AML-193 (cell line): ENCODE measurements at places on chromosomes 6 and 20.

GRCh38 chr6:167341038-167341583 is 16.2 kb downstream of the TTLL2 start:
- no peak for DNase-seq

DNA sequence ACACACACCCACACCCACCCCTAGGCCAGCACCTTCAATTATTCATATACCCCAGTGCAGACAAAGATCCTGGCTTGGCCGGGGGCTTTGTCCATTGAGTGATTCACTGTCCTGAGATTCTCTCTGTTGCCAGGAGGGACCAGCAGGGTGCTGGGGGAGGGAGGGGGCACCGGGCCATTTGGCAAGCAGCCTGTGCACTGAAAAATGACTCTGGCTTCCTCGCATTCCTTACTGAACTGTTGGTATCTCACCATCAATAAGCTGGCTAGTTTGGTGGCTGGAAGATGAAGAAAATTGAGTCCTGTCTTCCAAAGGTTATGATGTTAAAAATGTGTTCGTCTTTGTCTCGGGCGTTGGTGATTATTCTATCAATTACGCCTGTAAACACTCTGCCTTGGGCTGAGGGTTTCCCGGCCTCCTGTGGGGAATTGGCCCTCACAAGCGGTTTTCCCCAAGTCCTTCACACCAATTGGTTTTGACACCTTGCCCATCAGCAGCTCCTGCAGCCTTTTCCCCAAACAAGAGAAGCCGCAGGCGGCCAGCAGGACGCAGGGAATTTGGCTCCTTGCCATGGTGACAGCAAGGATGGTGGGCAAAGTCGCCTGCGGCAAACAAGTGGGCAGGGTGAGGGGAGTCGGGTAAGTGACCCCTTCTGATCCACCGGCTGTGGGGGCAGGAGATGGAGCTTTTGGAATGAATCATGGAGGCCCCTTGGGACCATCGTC is 4.9 kb downstream of the VSTM2L start:
- DNase-seq = no peak

- DNase-seq = no peak
These were observed 22.5 kb upstream of the IRAK1BP1 start for GRCh38 chr6:78844899-78845298.

DNA sequence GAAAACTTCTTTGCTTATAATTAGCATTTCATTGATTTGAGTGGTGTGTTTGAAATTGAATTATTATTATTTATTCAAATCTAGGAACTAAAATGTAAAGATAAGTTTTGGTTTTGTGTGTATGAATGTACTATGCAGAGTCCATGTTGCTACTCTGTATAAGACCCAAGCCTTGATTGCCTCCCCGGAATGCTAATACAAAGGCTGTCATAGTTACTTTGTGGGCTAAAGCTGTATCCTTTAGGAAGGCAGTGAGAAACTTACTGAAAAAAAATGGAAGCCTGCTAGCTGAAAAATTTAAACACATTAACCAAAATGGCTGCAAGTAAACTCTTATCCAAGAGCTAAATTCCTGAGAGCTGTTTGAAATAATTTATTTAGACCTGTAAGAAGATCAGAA is 213.3 kb downstream of the ZFAND3 start:
- no peak for DNase-seq

- no peak for DNase-seq
These were observed 97.9 kb downstream of the ARID1B start for GRCh38 chr6:156875062-156875461.

DNA sequence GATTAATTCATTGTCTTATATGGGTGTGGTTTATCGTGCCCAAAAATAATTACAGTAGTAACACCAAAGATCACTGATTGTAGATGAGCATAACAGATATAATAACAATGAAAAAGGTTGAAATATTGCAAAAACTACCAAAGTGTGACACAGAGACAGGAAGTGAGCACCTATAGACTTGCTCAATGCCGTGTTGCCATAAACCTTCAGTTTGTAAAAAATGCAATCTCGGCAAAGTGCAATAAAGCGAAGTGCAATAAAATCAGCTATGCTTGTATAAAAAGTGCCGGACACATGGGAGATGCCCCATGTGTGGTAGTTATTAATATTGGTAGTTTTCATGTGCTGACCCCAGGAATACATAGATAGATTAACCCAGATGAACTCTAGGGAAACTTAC is 192.6 kb downstream of the NRN1 start:
- DNase-seq = no peak

DNA sequence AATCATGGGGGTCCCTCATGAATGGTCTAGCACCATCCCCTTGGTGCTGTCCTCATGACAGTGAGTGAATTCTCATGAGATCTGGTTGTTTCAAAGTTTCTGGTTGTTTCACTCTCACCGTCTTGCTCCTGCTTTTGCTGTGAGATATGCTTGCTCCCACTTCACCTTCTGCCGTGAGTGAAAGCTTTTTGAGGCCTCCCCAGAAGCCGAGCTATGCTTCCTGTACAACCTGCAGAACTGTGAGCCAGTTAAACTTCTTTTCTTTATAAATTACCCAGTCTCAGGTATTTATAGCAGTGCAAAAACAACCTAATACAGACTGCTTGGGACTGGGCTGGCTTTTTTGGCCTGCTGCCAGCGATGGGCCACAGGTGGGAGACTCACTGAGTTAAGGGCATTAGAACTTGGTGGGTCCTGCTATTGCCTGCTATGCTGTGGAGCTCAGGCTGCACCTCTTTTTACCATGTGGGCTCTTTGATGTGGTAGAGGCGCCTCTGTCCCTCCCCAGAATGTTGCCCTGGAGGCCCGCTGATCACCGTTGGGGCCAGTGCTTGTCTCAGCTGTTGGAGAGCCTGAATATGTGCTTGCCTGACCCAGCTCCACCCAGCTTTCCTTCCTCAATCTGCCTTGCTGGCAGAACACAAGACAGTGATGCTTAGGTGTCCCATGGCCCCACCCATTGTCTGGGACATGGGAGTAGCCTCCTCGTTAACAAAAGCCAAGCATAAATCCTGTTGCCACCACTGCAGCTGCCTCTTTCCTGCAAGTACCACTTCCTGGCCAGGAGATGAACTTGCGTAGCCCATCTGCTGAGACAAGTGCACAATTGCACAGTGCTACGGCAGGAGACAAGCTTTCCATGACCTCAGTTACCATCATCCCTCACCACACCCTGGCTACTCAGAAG is 47.1 kb downstream of the IGF2R start:
- no peak for DNase-seq

DNA sequence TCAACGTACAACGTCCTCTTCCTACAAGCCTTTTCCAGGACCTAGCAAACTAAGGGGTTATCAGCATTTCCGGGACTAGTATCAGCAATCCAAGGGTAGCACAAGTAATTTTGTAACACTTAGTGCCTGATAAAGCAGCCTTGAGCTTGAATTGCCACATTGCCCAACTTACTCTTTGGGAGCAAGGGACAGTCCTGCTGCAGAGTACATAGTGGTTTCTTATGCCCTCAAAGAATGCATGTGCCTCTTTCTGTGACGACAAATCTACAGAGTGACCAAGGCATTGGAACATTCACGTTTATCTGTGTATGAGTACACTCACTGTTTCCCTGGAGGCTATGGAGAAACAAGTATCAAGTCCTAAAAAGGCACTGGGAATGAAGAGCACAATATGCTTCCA is 3.2 kb upstream of the ID4 start:
- no peak for DNase-seq

GRCh38 chr6:129694036-129694435 is 15.9 kb downstream of the ARHGAP18 start:
- no peak for DNase-seq

- DNase-seq = peak; percentile 25
These were observed 10.1 kb upstream of the NXT1 start for GRCh38 chr20:23340524-23340923.

- peak; percentile 25 for DNase-seq
These were observed 435.7 kb upstream of the FKBP1C start for GRCh38 chr6:62775427-62776022.

DNA sequence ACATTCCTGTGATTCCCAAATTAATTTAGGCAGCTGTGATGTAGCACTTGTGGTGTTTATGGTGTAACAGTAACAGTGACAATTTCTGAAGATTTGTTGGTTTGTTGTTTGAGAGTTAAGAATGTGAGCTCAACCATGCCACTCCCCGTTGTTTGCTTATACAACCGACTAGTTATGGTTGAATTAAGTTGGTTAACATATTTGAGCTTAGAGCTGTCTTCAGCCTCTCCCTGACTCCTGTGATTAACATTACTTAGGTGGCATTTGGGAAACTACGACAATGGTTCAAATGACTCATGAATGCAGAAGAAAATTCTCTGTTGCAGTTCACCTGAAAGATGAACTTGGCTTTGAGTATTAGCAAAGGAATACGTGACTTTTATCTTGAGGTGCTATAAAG is 35.9 kb upstream of the PRL start:
- no peak for DNase-seq

GRCh38 chr6:100255701-100256100 is 209.0 kb downstream of the SIM1 start:
- DNase-seq = no peak

GRCh38 chr6:3324262-3324942 is 65.7 kb downstream of the PSMG4 start:
- DNase-seq = no peak

GRCh38 chr20:33352258-33353012 is 48.9 kb downstream of the CDK5RAP1 start:
- DNase-seq = no peak

DNA sequence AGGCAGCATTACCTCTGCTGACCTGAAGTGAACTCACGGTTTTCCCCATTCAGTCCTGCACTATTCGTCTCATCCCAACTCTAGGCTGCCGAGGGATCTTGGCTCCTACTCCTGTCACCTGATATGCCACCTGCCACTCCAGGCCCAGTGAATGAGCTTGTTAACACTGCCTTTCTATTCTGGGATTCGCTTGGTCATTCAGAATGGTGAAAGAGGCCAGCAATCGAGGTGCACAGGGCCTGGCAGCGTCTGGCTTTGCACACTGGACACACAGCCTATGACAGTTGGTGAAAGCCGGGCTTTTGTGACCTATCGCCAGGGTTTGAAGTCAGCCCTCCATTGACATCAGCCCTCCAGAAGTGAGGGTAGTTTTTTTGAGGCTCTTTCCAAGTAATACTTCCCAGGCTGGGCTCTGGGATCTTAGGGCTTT is 59.3 kb upstream of the MYL9 start:
- DNase-seq = no peak

- DNase-seq = no peak
These were observed 8.1 kb upstream of the AARS2 start for GRCh38 chr6:44321210-44321609.

- DNase-seq = no peak
These were observed 214.5 kb downstream of the TBX18 start for GRCh38 chr6:84549917-84550316.

- no peak for DNase-seq
These were observed 2.3 kb downstream of the SLPI start for GRCh38 chr20:45251884-45252560.

DNA sequence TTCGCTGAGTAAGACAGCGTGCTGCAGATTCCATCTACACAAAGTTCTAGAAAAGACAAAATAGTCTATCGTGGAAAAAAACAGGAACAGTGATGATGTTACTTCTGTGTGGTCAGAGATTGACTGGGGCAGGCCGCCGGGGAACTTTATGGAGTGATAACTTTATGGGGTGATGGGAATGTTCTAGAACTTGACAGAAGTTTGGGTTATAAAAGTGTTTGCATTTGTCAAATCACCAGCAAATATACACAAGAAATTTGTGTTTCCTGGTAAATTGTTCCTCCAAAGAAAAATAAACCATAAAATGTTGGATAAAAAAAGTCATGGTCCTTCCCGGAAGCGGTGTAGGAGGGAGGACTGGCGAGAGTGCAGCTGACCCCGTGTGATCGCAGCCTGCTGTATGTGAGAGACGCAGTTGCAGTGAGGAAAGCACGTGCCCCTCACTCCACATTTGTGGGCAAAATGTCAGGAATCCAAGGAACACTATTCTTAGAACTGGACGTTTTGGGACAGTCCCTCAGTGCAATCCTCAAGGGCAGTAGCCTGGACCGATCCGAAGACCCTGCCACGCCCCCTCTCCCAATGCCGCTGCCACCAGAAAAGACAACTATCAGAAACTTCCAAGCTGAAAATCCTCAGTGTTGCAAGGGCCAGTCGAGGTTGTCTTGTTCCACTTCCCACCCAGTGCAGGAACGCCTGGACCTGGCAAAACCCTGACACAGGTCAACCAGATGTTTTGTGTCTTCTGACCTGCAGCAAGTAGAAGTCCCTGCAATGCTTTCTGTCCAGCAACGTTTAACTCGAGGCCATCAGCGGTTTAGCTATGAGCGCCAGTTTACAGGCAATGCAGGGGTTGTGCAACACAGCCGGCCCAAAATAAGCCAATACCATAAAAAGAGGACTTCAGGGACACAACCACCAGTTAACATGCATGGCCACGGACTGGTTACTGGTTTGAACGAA is 80.5 kb upstream of the QKI start:
- DNase-seq = no peak

GRCh38 chr6:24796616-24797290 is 2.0 kb downstream of the ARMH2 start:
- no peak for DNase-seq

GRCh38 chr20:210809-211502 is 16.1 kb upstream of the DEFB129 start:
- DNase-seq = no peak

GRCh38 chr20:46206025-46206424 is 87.9 kb downstream of the CD40 start:
- peak; percentile 88 for DNase-seq

GRCh38 chr6:39140556-39141167 is 25.7 kb upstream of the SAYSD1 start:
- DNase-seq = no peak

DNA sequence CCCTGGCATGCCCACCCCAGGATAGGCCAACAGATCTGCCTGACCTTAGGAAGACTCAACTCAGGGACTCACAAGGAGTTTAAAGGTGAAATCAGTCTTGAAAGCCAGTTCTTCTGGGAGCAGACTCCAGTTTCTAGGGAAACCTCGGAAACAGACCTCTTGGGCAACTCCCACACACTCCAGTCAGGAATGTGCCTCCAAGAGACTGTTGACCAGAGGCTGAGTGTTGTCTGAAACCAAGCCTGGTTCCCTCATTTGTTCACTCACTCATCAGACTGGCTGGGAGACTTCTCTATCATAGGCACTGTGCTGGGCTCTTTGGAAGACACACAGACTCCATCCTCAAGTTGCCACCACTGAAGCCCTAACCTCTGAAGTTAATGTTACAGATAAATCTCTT is 1.8 kb downstream of the TREM1 start:
- no peak for DNase-seq

DNA sequence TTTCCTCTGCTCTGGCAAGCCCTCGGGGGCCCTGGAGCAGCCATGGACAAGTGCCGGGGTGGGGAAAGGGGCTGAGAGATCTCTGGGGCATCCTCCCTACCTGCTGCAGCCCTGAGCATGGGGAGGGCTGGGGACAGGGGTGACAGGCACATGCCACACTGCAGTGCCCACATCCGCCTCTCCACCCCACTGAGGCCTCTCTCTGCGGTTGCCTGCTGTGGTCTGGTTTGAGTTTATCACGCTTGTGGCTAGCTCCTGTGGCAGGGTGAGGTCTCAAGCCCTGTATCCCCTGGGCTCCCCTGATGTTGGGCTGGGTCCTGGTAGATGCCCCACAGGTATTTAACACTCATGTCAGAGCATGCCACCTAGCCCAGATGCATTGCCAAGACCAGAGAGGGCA is 52.9 kb upstream of the MLN start:
- DNase-seq = peak; percentile 52

- DNase-seq = no peak
These were observed 607.2 kb downstream of the HTR1B start for GRCh38 chr6:76856065-76856464.
